ENCODE measurements at places on chromosomes 11 and 22.

DNA sequence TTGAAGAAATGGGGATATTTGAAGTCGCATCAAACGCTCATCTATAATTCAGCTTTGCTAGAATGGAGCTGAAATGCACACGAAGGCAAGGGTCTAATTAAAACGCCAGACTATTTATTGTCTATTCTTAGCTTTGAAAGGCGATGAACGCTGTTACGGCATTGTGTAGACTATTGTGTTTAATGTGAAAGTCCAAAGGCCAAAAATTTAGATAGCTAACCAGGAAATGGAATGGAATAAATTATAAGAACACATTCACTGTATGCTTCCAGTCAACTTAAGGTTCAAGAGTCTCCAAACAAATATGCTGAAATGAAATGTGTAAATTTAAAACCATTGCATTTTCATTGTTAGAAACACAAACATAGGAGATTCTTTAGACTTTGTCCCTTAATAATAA lies 186.2 kb downstream of the CWF19L2 start:
- DNase-seq, result no peak

- peak; percentile 31 for DNase-seq
These were observed 6.3 kb upstream of the SYNGR1 start for GRCh38 chr22:39343259-39344045.

GRCh38 chr22:37354261-37354660 lies 72.0 kb downstream of the CYTH4 start:
- no peak for DNase-seq

DNA sequence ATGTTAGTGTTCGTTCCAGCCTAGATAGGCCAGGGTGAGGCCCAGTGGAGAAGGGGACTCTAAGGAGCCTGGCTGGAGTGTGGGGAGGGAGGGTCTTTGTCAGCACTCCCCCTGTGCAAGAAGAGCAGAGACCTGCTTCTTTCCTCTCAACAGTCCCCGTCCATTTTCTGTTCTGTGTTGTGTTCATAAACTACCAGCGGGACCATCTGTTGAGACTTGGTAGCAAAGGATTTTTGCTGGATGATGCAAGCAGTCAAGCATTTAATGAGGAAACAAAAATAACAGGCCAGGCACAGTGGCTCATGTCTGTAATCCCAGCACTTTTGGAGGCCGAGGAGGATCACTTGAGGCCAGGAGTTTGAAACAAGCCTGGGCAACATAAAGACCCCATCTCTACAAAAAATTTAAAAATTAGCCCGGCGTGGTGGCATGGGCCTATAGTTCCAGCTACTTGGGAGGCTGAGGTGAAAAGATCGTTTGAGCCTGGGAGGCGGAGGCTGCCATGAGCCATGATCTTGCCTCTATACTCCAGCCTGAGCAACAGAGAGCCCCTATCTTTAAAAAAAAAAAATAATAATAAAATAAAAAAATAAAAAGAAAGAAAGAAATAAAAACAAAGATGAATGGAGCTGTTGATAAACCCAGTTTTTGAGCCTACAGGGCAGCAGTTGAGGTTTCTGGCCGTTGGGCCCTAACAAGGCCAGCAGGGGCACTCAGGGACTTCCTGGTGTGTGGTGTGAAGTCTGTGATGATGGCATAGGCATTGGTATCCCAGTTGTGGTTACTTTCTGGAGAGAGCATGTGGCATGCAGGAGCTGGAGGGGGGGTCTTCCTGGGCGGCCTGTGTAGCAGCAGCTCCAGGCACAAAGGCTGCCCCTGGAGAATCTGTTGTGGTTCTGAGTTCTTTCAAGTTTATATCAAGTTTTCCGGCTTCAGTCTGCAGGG lies 1.7 kb upstream of the TXNRD2 start:
- no peak for DNase-seq

- no peak for DNase-seq
These were observed 540 bp downstream of the ADM start for GRCh38 chr11:10305262-10305963.

GRCh38 chr11:45149483-45150056 lies 3.1 kb downstream of the PRDM11 start:
- DNase-seq, result no peak
